ENCODE measurements at places on chromosomes 1 and 21.

DNA sequence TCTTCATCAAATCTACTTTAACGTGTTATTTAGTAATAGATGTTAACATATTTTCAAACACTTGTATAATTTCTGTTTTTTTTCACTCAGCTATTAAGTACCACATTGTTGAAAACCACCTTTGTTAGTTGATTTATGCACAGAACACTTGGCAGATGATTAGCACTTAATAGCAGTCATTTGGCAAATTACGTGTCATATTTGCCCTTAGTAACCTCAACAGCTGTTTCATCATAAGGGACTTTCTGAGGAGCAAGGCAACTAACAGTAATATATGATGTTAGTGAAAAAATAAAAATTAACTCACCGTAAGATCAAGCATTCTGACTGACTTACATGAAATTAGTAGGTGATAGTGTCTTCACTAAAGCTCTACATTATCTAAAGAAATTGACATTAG, 186.4 kb downstream of the HMCN1 start:
- DNase-seq, result no peak

- DNase-seq, result no peak
Observed at GRCh38 chr1:54955359-54955758, 25.1 kb upstream of the TMEM61 start.

GRCh38 chr1:240976685-240977084, 364.7 kb upstream of the GREM2 start:
- DNase-seq, result no peak

GRCh38 chr1:22854688-22855565, 117.7 kb downstream of the LACTBL1 start:
- DNase-seq, result no peak

- no peak for DNase-seq
Observed at GRCh38 chr1:162144853-162145252, 75.4 kb downstream of the NOS1AP start.

DNA sequence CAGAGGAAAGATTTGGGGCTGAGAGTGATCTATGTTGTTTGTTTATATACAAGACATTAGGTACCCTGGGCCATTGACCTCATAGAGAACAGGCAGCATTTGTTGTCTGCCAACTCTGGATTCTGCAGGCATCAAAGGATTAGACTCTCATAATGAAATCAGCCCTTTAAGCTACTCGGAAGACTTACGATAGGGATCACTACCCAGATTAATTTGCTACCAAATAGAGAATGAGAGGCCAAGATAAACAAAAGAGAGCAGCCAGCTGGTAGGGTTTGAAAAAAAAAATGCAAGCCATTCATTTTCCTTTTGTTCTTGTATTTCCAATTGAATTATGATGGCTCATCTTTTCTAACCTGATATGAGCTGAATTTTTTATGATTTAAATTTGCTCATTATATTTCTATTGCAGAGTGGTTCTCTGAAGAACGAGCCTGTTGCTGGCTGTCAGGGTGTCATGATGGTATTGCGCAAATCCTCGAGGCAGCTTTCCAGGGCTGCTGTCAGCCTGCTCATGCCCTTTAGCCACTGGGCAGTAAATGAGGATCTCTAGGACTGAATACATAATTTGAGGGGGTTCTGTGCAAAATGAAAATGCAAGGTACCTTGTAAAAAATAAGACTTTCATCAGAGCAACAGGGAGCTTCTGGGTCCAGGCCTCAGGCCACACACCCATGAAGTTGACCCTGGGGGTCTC, 116.4 kb upstream of the KCNJ15 start:
- DNase-seq, result no peak

DNA sequence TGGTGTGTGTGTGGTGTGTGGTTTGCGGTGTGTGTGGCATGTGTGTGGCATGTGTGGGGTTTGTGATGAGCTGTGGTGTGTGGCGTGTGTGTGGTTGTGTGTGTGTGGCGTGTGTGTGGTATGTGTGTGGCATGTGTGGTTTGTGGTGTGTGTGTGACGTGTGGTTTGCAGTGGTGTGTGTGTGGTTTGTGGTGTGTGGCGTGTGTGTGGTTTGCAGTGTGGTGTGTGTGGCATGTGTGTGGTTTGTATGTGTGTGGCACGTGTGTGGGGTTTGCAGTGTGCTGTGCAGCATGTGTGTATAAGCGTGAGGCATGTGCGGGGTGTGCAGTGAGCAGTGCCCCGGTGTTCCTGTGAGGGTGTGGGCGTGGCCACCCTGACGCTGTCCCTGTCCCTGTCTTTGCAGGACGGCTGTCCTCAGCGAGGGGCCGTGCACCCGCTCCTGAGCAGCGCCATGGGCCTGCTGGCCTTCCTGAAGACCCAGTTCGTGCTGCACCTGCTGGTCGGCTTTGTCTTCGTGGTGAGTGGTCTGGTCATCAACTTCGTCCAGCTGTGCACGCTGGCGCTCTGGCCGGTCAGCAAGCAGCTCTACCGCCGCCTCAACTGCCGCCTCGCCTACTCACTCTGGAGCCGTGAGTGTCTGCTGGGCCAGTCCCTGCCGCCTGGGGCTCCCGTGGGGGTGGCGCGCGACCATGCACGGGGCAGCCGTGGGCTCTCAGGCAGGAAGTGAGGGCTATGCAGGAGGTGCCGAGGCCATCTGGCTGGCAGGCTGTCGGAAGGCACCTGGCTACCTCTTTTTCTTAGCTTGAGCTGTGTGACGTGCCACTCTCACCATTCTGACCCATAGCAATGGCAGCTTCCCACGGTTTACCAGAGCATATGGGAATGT, 52.6 kb upstream of the TRAPPC10 start:
- DNase-seq, result no peak

DNA sequence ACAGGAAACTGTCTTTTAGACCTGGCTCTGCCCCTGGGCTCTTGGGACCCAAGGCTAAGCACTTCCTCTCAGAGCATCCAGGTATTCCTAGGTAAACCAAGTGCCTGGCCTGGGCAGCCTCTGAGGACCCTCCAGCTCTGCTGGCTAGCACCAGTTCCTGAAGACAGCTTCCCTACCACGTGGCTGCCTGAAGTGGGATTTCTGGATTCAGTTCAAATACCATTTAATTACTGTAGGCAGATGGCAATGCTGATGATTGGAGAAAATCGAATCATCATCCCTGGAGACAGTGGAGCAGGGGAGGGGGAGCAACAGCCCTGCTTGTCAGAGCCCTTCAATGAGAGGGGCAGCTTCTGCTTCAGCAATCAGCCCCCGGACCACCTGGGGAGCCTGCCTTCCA, 11.9 kb downstream of the KIF21B start:
- no peak for DNase-seq

DNA sequence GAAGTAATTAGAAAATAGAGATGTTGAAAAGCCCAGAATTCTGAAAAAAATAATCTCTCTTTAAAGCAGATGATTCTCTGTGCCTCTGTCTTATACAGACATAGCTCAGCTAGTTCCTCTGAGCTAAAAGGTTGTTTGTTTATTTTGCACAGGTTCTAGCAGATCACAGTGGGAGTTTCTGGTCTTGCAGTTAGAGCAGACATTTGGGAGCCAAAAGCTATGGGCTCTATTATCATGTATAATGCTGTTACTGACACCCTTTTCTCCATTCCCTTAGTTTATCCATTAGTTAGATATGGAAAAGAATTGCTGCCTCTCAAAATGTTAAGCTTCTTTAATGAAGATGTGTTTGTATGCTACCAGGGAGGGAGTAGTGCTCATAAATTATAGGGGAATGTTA, 20.5 kb upstream of the CD55 start:
- no peak for DNase-seq

DNA sequence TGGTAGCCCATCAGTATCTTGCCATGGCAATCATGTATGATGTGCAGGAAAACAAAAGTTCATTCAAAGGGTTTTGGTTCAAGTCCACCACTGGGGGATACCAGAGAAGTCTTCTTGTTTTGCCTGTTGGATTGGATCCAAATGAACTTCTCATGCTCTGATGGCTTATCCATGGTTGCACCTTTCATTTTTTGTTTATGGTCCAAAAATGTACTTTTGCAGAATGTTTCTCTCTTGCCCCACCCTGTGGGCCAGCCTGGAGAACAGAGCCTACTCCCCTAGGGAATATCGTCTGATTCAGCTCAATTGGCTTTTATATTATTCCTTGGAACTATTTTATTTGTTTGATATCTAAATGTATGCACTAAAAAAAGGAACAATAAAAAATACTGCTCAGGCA, 20.1 kb upstream of the CLCA1 start:
- DNase-seq, result no peak

DNA sequence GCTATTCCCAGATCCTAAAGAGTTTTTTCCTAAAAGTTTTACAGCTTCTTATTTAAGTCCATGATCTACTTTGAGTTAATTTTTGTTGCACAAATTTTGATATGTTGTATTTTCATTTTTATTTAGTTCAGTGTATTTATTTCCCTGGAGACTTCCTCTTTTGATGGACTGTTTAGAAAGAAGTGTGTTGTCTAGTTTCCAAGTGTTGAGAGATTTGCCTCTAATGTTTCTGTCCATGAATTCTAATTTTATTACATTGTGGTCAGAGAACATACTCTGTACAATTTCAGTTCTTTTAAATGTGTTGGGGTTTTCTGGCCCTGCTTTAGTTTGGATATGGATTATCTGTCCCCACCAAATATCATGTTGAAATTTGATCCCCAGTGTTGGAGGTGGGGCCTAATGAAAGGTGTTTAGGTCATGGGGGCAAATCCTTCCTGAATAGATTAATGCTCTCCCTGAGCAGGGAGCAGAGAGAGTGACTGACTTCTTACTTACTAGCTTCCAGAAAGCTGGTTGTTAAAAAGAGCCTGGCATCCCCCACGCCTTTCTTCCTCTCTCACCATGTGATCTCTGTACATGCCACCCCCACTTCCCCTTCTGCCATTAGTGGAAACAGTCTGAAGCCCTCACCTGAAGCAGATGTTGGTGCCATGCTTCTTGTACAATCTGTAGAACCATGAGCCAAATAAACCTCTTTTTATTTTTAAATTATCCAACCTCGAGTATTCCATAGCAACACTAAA, 4.6 kb downstream of the CHD1L start:
- no peak for DNase-seq

DNA sequence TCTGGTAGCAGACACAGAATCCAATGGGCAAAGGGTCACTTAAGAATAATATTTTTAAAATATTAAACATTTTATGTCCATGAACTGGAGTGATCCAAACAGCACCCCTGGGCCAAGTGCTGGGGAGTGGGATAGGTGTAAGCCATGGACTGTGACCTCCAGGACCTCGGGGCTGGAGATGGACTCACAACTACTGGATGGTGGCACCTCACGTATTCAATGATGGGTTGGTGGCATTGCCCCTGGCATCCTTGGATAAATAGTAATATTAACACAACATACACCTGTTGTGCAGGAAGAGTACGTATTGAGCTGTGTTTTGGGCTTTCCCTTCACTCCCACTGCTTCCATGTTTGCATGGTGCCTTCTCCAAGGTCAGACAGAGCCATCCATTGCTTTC, 39.3 kb upstream of the TENT5C start:
- DNase-seq, result no peak

DNA sequence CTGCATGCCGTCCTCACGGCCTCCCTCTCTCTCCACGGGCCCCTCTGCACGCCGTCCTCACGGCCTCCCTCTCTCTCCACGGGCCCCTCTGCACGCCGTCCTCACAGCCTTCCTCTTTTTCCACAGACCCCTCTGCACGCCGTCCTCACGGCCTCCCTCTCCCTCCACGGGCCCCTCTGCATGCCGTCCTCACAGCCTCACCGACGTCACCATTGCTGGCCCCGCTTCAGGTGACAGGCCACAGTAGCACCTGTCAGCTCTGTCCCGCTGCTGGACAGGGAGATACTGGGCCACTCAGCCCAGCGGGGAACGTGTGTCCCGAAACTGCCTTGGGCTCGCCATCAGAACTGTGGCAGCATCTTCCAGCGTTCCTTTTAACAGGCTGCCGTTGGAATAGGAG, 82.8 kb upstream of the COL6A1 start:
- no peak for DNase-seq

DNA sequence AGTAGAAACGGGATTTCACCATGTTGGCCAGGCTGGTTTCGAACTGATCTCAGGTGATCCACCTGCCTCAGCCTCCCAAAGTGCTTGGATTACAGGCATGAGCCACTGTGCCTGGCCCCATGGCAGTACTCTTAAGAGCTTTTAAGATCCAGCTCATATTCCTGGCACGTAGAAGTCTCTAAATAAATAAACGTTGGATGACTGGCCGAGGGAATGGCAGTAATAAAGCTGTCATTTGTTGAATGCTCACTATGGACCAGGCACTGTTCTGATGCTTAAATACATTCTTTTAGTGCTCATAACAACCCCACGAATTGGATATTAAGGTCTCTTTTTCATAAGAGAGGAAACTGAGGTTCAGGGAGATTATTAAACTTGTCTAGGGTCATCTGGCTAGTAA, 20.9 kb downstream of the UBIAD1 start:
- no peak for DNase-seq

DNA sequence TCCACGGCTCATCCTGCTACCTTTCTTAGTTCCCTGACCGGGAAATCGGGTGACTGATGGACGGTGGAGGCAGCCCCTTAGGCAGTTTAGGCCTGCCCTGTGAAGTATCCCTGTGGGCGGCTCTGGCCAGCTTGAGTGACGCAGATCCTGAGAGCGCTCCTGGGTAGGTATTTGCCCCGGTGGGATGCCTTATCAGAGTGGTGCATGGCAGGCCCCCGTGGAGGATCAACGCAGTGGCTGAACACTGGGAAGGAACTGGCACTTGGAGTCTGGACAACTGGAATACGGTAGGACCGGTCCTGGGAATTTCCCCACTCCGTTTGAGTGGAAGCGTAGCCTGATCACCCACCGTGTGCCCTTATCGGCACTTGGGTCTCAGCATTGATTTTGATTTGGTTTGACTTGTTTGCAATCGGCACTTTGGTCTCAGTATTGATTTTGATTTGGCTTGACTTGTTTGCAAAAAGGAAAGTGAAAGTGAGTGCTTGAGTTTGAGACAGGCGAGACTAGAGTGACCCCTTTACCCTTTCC, 15.2 kb downstream of the PLA2G2F start:
- no peak for DNase-seq

All from HFF-Myc (cell line).